ENCODE measurements at places on chromosomes 6 and 20.

DNA sequence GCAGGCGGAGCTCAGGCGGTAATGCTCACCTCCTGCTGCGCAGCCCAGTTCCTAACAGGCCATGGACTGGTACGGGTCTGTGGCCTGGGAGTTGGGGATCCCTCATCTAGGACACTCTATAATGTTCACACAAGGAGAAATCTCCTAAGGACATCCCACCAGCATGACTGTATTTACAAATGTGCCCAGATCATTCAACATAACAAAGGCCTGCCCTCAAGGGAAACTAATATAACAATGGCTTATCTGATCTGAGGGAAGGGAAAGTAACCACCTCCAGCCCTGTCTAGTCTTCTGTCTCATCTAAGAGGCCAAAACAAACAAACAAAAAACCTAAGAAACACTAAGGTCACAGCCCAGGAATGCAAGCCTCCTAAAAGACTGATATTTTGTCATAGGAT is 232.8 kb downstream of the RNGTT start:
- no peak for DNase-seq

- no peak for DNase-seq
These were observed 295.3 kb upstream of the FOXQ1 start for GRCh38 chr6:1016329-1017302.

- no peak for DNase-seq
These were observed 138.0 kb downstream of the FUT9 start for GRCh38 chr6:96153775-96154174.

GRCh38 chr6:104322841-104323240 is 536.9 kb downstream of the HACE1 start:
- no peak for DNase-seq

DNA sequence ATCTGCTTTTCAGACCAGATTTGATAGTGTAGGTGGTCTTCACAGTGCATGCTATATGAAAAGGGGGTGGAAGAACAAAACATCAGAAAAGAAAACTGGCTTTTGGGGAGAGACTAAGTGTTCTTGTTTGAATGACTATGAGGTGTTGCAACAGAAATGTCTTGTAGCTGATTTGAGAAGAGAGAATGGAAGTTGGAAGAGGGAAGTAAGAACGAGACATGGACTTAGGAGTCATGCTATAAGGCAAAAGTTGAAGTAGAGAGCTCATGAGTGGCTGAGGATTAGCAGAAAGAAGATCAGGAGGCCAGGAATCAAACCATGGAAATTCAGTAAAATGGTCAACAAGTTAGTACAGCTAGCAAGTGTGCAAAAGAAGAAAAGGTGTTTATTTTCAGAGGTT is 32.1 kb downstream of the FNDC1 start:
- no peak for DNase-seq

- no peak for DNase-seq
These were observed 125.4 kb downstream of the RNASET2 start for GRCh38 chr6:166830891-166831363.

GRCh38 chr6:95519228-95520037 is 57.9 kb upstream of the MANEA start:
- no peak for DNase-seq

GRCh38 chr6:18445228-18445627 is 58.1 kb downstream of the RNF144B start:
- DNase-seq: no peak

DNA sequence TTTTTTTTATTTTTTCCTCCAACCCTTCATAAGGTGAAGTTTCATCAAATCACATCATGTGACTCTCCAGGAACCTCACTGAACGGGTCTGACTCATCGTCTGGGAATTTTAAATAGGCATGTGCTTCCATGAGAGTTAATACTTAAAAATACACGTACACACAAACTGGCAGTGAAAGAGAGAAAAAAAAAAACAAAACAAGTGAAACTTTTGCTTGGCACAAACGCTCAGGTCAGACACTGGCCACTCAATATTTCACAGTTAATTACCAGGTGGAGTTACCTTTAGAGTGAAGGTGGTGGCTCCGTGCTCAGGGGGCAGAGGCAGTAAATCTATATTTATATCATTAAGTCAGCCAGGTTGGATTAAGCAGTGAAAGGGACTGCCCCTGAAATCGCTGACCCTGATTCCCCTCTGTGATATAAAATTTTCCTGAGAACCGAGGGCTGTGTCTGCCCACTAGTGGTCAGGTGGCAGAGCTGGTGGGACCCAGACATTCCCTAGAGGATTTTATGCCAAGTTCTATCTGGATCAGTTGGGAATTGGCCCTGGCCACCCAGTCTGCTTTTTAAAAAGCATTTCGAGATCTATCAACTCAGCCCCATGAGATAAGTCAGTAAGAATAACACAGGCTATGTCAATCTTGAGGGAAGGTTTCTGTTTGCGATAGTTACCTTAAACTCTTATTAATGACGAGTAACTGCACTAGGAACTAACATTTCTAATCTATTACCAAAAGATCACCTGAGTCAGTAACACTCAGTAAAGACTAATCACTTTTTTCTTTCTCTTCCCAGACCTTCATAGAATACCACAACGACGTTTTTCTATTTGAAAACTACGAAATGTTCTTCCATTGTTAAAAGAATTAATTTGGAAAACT is 259.1 kb downstream of the HDGFL1 start:
- no peak for DNase-seq

DNA sequence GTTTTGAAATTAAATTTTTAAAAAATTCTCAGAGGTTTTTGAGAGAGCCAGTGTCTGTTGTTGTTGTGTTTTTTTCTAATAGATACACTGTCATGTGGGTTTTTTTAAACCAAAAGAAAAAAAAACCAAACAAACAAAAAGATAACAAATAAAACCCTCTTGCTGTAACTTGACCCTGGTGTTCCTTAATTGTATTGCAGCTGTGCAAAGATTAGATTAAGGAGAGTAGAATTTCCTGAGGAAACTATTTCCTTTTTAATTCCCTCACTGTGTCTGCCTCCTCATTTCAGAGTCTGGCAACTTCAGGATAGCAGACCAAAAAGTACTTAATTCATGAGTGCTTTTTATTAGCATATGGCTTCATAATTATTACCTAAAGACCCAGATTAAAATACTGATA is 281.9 kb downstream of the EPM2A start:
- no peak for DNase-seq

GRCh38 chr6:127182501-127182900 is 64.0 kb downstream of the RSPO3 start:
- no peak for DNase-seq

DNA sequence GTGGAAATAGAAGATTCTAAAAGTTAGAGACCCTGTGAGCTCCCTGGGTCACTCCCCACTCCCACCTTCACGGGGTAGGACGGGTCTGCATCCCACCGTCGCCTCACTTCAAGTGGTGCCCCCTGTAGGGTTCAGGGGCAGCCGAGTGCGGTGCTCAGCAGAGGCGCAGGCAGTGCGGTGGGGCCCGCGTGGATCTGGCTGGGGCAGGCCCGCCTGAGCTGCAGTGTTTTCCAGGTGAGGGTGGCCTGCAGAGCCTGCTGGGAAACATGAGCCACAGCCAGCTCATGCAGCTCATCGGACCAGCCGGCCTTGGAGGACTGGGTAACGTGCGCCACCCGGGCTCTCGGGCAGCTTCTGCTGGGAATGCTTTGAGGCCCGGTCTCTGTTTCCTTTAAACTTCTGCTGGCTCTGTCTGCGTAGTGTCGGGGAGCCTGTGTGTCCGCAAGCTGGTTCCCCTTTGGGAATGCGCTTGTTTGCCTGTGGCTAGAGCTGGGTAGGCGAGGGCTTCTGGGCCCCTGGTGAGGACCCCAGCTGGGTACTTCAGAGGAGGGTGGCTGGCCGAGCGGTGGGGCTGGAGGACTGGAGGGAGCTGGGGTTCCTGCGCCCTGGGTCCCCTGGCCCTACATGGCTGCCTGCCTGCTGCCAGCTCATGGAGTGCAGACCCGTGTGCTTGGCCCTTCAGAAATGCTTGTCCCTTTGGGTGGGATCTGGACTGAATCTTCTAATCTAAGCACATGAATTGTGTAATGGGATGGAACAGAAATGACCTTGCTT is 3.8 kb downstream of the ADRM1 start:
- no peak for DNase-seq

- no peak for DNase-seq
These were observed 126.4 kb upstream of the CDH4 start for GRCh38 chr20:61125546-61126180.

DNA sequence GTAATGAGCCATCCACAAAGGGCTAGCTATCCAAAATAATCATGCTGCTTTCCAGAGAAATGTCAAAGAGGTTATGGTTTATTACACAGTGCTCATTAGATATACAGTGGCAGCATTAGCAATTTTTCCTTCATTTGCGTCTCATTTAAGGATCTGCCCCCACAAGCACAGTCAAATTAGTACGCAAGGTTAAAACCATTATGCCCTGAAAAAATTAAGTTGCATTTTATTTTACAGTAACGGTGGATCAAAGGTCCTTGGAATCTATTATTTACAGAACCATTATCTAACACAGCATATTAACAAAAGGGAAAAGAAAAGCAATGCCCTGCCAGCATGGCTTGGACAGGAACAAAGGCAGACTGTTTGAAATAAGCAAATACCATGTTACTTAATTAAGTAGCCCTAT is 144.8 kb downstream of the PDSS2 start:
- no peak for DNase-seq

DNA sequence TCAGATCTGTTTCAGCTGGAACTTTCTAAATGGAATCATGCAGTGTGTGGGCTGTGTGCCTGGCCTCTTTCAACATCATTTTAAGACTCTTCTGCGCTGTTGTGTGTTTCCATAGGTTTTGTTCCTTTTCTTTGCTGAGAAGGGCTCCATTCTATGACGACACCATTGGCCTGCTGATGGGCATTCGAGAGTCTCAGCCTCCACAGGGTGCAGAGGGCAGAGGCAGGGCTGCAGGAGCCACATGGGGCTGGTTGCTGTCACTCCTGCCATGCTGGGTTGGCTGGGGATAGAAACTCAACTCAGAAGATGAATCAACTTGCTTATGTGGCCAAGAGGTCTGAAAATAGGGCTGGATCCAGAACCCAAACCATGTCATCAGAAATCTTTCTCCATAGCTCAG is 68.5 kb upstream of the SLCO4A1 start:
- no peak for DNase-seq

DNA sequence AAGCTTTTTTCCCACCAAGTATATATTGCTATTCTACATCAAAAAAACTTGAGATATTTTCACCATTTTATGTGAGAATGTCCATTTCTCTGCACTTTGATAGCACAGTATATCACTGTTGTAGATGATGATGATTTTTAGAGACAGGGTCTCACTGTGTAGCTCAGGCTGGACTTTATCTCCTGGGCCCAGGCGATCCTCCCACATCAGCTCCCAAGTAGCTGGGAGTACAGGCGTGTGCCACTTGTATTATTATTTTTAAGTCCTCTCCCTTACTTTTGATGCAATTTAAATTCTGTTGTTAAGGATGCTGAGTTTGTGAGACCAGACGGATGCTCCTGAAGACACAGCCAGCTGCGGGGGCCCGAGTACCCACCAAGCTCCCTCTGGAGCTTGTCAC is 326.8 kb downstream of the QKI start:
- no peak for DNase-seq

DNA sequence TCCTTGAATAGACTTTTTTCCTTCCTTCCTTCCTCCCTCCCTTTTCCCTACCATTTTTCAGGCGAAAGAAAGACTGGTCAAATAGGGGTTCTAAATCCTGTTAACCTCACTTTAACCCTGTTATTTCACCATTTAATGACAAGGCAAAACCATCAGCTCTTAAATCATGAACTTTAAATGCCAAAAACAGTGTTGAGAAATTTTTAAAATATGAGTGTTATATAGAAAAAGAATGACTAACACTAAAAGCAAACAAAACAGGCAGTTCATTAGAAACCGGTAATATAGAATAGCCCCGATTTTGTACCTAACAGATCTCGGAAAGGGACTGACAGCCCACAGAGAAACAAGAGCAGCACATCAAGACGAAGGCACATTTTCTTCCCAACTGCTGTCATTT is 57.4 kb upstream of the CEP85L start:
- no peak for DNase-seq

GRCh38 chr6:37482606-37483251 is 17.0 kb downstream of the CCDC167 start:
- no peak for DNase-seq

DNA sequence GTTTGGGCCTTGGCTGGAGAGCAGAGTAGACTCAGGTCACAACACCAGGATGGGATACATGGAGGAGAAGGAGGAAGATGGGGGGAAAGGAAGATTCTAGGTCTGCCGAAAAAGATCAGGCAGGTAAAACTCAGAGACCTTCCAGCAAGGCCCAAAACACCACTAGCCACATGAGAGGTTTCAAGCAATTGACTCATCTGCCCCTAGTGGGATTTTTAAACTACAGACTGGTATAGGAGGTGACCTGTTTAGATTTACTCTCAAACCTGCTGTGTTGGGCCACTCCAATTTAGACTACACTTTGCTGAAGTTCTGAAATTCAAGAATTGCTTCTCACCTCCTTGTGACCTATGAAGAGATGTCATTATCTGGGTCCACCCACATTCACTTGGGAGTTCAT is 236.9 kb upstream of the SASH1 start:
- no peak for DNase-seq

DNA sequence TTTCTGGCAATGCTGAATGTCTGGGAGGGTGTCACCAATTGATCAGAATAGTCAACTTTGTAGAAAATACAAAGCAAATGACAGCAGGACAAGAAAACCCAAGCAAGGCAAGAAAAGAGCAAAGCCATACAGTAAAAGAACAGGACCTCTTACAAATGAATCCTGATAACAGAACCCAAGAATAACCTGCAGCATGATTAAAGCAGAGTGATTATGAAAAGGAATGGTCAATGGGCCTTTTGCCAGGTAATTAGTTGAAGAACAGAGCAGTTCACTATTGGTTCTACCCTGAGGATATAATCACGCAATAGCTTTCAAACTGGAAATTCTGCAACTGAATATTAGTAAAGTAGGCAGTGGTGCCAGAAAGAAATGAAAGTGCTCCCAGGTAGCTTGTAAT is 319.8 kb downstream of the FRK start:
- DNase-seq: no peak

- DNase-seq: no peak
These were observed 97.0 kb downstream of the RAMACL start for GRCh38 chr6:166489301-166490155.

DNA sequence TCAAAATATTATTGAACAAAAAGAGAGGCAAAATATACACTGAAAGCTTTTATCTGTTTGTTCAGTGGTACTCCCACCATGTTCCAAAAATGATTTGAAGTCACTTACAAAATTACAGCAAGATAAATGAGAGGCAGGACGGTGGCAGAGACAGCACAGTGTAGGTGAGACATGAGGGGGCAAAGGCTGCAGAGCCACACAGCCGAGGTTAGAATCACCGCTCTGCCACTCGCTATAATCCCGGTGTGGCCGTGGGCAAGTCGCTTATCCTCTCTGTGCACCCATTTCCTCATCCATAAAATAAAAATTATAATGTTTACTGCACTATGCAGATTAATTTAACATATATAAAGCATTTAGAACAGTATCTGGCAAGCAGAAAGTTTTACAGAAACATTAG is 140.1 kb upstream of the BEND6 start:
- DNase-seq: no peak

DNA sequence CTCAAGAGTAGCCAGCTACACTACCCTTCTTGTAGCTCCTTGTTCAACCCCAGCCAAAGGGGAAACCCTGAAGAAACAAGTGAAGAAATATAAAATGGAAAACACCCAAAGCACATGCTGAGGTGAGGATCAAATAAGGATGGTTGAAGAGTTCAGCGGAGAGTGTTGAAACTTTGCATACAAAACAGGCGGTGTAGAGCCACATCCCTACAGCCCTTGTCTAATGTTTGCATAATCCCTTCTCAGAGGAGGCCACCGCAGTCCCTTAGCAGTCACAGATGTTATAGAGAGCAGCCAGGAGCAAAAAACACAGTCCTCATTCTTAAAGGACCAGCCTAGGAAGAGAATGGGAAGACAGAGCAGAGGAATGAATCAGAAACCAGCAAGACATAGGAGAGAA is 350.7 kb upstream of the SASH1 start:
- no peak for DNase-seq

Data from activated T-cell treated with anti-CD3 and anti-CD28 coated beads, Interleukin-2, amount 50 U/mL, for 48 hours (primary cell).